ENCODE measurements at places on chromosomes 16 and 17.

DNA sequence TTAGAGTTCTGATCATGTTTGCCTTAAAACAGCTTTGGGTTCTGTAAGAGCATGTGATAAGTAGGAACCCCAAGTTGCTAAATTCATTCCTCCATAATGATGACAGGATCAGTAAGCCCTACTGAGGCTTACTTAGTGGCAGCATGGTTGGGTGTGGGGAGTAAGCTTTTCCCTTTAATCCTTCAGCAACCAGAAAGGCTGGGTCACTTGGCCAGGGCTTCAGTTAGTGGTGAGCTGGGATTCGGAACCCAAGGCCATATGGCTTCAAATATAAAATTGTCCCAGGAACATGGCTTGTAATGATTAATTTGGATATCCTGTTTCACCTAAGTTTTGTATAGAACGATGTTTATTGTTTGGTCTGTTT, 850 bp downstream of the GINS3 start:
- DNase-seq, result no peak

DNA sequence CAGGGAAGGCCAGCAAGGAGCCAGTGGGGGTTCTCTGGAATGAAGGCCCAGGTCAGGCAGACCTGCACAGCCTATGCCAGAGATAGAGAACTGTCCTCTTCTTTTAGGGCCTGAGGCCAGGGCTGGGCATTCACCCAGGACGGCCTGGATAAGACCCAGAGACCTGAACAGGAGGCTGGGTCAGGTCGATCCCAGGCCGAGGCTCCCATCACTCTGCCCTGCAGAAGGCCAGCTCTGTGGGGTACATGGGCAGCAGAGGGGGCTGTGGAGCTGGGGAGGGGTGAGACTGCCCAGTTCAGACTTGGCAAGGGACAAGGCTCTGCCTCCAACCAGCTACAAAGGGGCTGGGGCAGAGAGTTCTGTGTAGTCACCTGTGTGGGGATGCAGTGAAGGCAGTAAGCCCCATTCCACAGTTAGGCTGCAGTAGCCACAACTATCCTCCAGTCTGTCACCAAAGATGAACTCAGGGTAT, 14.6 kb downstream of the HSD11B2 start:
- no peak for DNase-seq

GRCh38 chr16:73384506-73385089, 336.7 kb upstream of the ZFHX3 start:
- DNase-seq, result no peak

GRCh38 chr17:63189082-63189481, 223.0 kb downstream of the TANC2 start:
- no peak for DNase-seq

DNA sequence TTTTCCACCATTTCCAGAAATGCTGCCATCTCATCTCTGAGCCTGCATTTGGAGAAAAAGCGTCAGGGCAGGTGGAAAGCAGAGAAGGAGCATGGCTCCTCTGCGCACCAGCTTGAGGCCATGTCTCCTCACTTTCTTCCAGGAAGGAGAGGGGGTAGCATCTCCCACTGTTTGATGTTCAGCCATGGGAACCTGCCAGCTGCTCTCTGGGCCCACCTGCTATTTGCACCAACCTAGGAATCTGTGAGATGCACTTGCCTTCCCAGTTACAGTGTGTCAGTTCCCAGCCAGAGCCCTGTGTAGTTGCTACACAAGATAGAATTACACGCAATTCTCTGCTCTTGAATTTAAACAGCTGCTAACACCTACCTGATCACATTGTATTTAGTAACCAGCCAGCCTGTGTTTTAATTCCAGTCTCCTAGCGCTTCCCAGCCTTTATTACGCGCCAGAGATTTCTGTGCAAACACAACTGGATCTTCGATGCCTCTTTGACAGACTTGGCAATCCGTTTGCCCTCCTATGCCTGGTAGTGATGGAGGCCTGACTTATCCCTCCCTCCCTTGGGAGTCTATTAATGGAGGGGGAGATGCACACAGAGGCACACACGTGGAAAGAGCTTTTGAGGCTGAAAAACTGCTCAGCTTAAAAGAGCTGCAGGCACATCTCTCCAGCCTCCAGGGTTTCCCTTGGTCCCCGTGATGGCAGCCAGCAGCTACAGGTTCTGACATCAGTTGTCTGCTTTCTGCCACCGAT, 98.1 kb upstream of the SEC14L1 start:
- DNase-seq, result no peak

DNA sequence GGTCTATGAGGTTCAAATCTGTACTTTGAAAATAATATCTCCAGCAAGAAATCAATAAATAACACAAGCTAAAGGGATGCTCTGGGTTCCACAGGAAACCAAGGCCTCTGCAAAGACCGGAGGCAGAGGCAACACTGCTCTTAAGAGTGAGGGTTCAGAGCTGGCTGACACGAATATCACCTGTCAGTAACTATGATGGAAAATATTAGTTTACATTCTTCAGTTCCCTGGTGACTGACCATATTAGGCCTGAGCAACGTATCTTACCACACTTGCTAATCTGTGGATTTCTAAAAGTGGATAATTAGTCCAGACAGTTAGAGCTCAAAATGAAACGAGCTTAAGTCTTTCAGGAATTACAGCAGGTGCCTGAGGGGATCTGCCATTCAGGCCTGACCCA, 459.3 kb downstream of the HS3ST3B1 start:
- no peak for DNase-seq

GRCh38 chr17:74972107-74972972, at the start of gene HID1:
Gene HID1, minus strand, starts transcription at chr17:74972759. Its CDS starts 103 bp downstream, at chr17:74972656.
- peak; percentile 51 for DNase-seq

DNA sequence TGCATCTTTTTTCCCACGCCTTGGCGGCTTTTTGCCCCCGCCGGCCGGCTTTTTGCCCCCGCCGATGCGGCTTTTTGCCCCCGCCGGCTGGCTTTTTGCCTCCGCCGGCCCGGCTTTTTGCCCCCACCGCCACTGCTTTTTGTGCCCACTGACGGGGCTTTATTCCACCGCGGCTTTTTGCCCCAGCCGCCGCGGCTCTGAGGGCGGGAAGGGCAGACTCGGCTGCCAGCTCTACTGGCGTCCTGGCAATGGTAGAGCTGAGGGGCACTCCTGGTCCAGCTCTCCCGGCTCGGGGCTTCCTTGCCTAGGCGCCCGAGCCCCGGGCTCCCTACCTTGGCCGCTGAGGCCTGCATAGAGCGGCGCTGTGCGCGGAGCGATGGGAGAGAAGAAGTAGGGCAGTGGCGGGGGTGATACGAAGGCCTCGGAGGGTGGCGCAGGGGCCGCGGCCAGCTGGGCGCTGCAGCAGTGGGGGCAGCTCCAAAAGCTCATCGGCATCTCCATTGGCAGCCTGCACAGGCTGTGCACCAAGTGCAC, 591.4 kb downstream of the TP53TG3F start:
- DNase-seq, result no peak

DNA sequence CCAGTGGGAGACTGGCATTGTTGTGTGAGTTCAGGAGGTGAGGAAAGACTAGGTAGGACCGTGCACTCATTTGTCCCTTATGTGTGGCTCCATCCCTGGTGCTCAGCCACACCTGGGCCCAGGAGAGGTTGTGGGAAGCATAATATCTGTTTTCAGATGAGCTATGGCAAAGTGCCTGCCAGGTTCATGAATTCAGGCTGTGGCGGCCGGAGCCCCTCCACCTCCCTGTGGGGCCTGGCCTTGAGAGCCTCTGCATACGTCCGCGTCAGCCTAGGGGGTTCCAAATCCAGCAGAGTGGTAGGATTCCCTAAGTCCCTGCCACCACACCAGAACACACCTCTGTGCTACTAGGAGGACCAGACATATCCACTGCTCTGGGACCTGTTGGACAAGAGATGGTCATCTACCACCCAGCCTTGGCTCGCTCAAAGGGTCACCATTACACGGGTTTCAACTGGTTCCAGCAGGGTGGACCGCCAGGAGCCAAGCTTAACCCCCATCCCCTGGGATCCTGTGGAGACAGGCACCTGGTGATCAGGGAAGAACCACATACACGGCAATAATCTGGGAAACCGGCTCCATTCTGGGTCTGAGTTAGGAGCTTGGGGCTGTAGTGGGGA, 2.0 kb downstream of the B3GNT9 start:
- no peak for DNase-seq

DNA sequence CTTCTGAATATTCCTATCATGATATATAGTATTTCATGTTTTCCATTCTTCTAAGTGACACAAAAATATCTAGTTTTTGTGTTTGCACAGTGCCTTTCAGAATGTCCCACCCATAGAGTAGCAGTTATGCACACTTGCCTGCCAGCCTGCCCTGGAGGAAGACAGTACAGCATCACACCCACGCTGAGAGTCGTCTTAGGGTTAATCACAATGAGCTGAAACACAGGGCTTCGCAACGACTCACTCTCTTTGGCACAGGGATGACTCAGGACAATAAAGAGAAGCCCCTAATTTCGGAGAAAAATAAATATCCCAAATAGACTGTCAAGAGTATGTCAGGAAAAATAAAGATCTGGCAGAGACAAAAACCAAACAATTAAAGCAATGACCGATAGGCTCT, 11.6 kb upstream of the NDUFAB1 start:
- no peak for DNase-seq

DNA sequence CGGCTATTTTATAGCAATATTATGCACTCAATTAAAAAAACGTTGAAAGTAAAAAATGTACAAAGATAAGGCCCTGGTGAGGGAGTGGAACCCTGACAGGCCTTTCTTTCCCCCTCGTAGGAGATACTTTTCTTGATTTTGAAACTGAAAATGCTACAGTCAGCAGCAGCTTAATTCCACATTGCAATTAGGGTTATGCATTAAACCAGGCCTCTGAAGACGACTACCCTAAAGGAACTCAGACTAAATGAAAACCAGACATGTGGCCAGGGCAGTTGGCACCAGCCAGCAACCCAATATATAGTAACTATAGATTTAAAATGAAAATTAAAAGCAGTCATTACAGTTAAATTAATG, 463.2 kb upstream of the MAF start:
- DNase-seq, result no peak

GRCh38 chr16:51822471-51822870, 671.4 kb upstream of the SALL1 start:
- DNase-seq, result no peak

GRCh38 chr17:73232587-73233373, 28.9 kb downstream of the CPSF4L start:
- DNase-seq, result no peak

- no peak for DNase-seq
Measured at GRCh38 chr17:30232015-30232823, 3.3 kb downstream of the SLC6A4 start.

GRCh38 chr17:20999841-21000532, 42.8 kb downstream of the USP22 start:
- DNase-seq, result no peak

Data from stimulated activated CD8-positive, alpha-beta memory T cell treated with anti-CD3 and anti-CD28 coated beads, Interleukin-7, amount 100 ng/mL, for 4 hours (primary cell).